Skeletal muscle tissue (tissue), 5 donors: ENCODE measurements at places on chromosomes 5 and 9. TPM values are rescaled to one million over a fixed set of nuclear protein-coding genes. Genes with fewer than 3 reads are reported as not detected.

TXNDC8 gene
- total RNA-seq = not detected

PDLIM4 gene
- 19.8 TPM for total RNA-seq

POLR3G gene
- 0.52 TPM for total RNA-seq

EGFLAM gene
- 41.8 TPM for total RNA-seq

BARX1 gene
- not detected for total RNA-seq

SPINK5 gene
- total RNA-seq = not detected

SOHLH1 gene
- total RNA-seq = under 0.01 TPM

CCNO gene
- total RNA-seq = not detected

TLX3 gene
- total RNA-seq = not detected

DMGDH gene
- total RNA-seq = 3.1 TPM

ALG2 gene
- 39.7 TPM for total RNA-seq

COX7C gene
- total RNA-seq = 261 TPM

CD74 gene
- total RNA-seq = 63.2 TPM

IL3 gene
- total RNA-seq = not detected

LCN2 gene
- 2.1 TPM for total RNA-seq

ZNF454 gene
- 4.2 TPM for total RNA-seq

MRPL41 gene
- total RNA-seq = 32.9 TPM

PGM5 gene
- 69.4 TPM for total RNA-seq

RORB gene
- total RNA-seq = under 0.01 TPM

ZNF300 gene
- total RNA-seq = 5.2 TPM

PCDHAC1 gene
- 0.52 TPM for total RNA-seq

PCDHGA11 gene
- total RNA-seq = 6.8 TPM

AKNA gene
- total RNA-seq = 6.3 TPM

FRMD3 gene
- total RNA-seq = 27.7 TPM

OR13F1 gene
- not detected for total RNA-seq

POU5F2 gene
- total RNA-seq = 4.7 TPM

HAND1 gene
- total RNA-seq = not detected

CD72 gene
- total RNA-seq = 2.1 TPM
